ENCODE measurements at places on chromosomes 5 and 9.

- DNase-seq, result peak; percentile 79
Measured at GRCh38 chr9:116737152-116737546, 50.0 kb downstream of the TRIM32 start.

GRCh38 chr5:133229931-133230664 lies 178.3 kb downstream of the HSPA4 start:
- DNase-seq, result no peak

- DNase-seq, result no peak
Measured at GRCh38 chr5:120604884-120605283, 140.8 kb downstream of the PRR16 start.

DNA sequence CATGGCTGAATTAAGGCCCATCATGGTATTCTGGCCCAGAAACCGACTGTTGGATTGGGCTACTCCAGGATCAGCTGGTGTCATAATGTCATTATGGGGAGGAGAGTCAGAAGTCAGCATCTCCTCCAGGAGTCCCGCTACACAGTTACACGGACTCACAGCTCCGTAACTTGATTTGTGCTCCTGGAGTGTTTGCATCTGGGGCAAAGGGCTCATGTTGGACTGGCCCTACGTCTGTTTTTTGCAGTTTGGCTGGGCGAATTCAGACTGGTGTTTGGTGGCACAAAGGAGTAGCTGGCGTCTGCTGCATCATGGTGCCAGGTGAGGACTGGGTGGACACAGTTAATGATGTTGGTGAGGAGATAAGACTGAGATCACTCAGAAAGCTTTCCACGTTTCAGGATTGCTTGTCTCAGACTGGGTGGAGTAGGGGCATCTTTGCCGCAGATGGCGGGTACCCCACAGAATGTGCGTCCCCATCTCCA lies 31.3 kb downstream of the OR2V1 start:
- no peak for DNase-seq

DNA sequence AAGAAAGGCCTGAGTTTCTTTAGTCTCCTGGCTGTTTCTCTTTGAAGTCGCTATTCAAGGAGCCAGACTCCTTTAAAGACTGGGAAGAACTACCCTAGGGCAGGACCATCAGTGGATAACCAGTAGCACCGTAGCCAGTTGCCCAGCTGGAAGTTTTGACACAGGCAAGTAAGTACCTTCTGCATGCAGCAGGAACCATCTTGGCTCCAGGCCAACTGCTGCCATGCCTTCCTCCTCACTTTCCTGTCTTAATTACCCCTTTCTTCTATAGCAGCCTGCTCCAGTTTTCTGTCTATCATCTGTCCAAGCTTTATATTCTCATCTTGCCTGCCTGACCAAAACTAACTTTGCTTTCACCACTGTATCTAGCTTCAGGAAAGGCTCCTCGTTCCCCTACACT lies 149.7 kb upstream of the SV2C start:
- DNase-seq, result no peak

GRCh38 chr5:117435203-117435602 lies 860.6 kb upstream of the SEMA6A start:
- DNase-seq, result no peak

DNA sequence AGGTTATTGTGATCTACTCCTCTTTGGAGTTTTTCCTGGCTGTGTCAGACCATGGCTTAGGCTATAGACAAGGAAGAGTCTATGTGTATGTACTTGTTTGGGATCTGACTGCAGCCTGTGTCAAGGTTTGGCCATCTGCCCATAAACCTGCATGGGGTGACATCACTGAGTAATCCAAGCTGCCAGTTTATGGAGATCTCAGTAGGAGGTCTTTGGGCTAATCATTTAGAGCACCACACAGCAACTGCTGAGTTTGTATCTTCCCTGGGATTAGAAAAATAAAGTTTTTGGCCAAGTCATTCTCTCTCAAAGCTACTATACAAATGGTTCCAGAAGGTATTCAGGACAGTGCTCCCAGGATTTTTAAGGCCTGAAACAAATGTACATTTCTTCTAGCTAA lies 65.5 kb upstream of the HSPB3 start:
- peak; percentile 97 for DNase-seq
